ENCODE measurements at places on chromosomes 4 and X.

- peaks cover 1% of the 10 kb centered on the region for H3K36me3 ChIP-seq
- H3K4me3 ChIP-seq: no peak overlapping the region
- no peaks in the 10 kb centered on the region for H3K27me3 ChIP-seq
- DNase-seq: no peak
- no peak overlapping the region for H3K27ac ChIP-seq
Observed at GRCh38 chr4:180434131-180434895, 1808.9 kb upstream of the TENM3 start.

- H3K4me1 ChIP-seq: peaks cover 64% of the 10 kb centered on the region
- peak overlapping the region; percentile 86 for H3K27ac ChIP-seq
- H3K27me3 ChIP-seq: no peaks in the 10 kb centered on the region
- H3K36me3 ChIP-seq: peaks cover 50% of the 10 kb centered on the region
Observed at GRCh38 chr4:6703786-6704185, 5.9 kb downstream of the MRFAP1L1 start.

GRCh38 chr4:185912779-185913178 lies 100.8 kb upstream of the SORBS2 start:
- H3K4me3 ChIP-seq: no peak overlapping the region
- H3K27me3 ChIP-seq: no peaks in the 10 kb centered on the region
- no peak overlapping the region for H3K27ac ChIP-seq
- no peaks in the 10 kb centered on the region for H3K36me3 ChIP-seq
- DNase-seq: no peak

DNA sequence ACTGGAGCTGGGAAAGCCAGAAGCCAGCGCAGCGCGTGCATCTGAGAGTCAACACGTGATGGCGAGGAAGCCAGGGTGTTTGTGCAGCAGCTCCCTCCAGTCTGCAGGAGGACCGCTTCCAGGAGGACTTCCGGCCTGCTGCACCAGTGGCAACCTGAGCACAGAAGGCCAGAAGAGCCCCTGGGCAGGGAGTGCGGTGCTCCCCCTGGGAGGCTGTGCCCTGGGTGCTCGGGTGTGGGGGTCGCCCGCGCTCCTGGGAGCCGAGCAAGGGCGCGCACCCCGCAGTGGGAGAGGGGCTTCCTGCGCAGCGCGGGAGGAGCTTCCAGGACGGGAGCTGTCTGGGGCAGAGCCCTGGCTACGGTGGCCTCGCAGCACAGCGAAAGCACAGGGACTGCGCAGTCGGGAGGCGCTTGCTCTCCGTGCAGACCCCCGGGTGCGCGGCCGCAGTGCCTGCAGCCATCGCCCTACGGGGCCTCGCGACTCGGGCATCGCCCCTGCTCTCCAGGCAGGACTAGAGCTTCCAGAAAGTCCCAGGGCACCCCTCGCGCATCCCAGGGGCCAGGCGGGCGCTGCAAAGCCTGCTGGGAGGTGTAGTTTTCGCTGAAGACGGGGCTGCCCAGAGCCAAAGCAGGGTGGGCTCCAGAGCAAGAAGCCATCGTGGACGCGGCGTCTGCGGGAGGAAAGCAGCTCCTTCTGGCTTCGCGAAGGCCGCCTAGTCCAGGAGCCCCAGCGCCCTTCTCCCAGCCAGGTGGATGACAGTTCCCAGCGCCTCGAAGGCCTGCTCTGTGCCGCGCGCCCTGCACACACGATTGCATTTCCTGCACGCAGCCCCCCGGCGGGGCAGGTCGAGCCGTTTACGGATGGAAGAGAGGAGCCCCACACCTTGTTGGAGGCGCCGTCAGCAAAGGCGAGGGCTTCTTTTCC lies 24.1 kb upstream of the WFS1 start:
- DNase-seq: no peak
- H3K36me3 ChIP-seq: peaks cover 4% of the 10 kb centered on the region
- H3K4me1 ChIP-seq: peaks cover 2% of the 10 kb centered on the region

- no peaks in the 10 kb centered on the region for H3K4me1 ChIP-seq
- DNase-seq: no peak
- H3K27me3 ChIP-seq: no peaks in the 10 kb centered on the region
- no peak overlapping the region for H3K4me3 ChIP-seq
Observed at GRCh38 chr4:156609421-156609820, 362.2 kb downstream of the PDGFC start.

DNA sequence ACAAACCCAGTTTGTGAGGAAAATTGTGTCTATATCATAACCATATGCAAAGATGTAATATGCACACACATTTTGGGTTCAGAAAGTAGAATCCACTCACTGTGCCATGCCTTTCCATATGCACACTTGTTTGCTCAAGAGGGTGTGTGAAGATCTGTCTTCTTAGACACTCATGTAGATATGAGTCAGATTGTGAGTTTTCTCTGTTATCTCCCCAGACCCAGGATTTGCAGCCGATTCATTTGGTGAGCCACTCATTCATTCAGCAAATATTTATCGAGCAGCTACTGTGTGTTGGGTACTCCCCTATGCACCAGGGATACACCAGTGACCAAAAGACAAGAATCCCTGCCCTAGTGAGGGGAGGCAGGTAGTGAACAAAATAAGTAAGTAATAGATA lies 81.5 kb downstream of the CLCN5 start:
- no peak overlapping the region for H3K4me3 ChIP-seq
- H3K4me1 ChIP-seq: no peaks in the 10 kb centered on the region
- no peaks in the 10 kb centered on the region for H3K27me3 ChIP-seq
- H3K36me3 ChIP-seq: no peaks in the 10 kb centered on the region
- DNase-seq: no peak
- no peak overlapping the region for H3K27ac ChIP-seq

DNA sequence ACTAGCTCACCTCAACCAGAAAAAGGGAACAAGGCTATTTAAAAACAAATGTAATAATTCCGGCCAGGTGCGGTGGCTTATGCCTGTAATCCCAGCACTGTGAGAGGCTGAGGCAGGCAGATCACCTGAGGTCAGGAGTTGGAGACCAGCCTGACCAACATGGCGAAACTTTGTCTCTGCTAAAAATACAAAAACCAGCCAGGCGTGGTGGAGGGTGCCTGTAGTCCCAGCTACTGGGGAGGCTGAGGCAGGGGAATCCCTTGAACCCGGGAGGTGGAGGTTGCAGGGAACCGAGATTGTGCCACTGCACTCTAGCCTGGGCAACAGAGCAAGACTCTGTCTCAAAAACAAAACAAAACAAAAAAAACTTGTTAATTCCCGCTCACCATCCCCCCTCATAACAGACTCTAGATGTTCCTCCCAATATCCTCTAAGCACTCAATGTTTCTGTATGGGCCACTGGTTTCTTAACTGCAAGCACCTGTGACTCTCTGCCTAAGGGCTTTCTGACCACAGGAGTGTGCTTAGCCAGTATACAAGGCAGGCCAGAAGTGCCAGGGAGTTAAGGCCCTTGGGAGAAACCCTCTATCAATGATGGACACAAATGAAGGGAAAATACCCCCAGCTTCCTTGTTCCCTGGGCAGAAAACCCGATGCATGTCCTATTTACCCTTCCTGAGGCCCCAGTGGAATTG lies 21.0 kb upstream of the THOC2 start:
- no peaks in the 10 kb centered on the region for H3K36me3 ChIP-seq
- no peak overlapping the region for H3K27ac ChIP-seq
- no peak for DNase-seq
- no peak overlapping the region for H3K4me3 ChIP-seq
- H3K27me3 ChIP-seq: peaks cover 9% of the 10 kb centered on the region

GRCh38 chrX:24561121-24561520 lies 86.0 kb downstream of the PCYT1B start:
- H3K27ac ChIP-seq: no peak overlapping the region
- H3K4me1 ChIP-seq: no peaks in the 10 kb centered on the region
- peaks cover 12% of the 10 kb centered on the region for H3K27me3 ChIP-seq
- H3K36me3 ChIP-seq: no peaks in the 10 kb centered on the region

DNA sequence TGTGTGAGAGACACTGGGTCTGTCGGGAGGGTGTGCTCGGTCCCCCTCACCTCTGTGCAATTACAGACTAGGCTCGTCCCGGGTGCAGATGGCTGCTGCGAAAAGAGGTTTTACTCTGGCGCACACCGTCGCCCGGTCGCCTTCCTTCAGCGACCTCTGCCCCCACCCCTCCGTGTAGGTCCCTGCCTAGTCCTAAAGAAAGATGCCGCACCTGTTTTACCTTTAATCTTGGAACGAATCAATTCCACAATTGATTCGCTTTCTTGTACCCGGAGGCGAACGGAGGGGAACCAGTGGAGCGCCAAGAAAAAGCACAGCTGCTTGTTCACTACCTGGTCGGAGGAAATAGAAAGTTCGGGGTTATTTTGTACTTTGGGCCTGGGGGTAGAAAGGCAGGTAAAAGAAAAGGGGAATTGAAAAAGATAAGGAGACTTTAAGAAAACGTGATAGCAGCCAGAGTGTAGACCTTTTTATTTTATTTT lies 1.2 kb downstream of the NPNT start:
- H3K27me3 ChIP-seq: peaks cover 62% of the 10 kb centered on the region
- no peak overlapping the region for H3K4me3 ChIP-seq
- H3K4me1 ChIP-seq: no peaks in the 10 kb centered on the region
- H3K27ac ChIP-seq: no peak overlapping the region
- no peaks in the 10 kb centered on the region for H3K36me3 ChIP-seq
- no peak for DNase-seq

DNA sequence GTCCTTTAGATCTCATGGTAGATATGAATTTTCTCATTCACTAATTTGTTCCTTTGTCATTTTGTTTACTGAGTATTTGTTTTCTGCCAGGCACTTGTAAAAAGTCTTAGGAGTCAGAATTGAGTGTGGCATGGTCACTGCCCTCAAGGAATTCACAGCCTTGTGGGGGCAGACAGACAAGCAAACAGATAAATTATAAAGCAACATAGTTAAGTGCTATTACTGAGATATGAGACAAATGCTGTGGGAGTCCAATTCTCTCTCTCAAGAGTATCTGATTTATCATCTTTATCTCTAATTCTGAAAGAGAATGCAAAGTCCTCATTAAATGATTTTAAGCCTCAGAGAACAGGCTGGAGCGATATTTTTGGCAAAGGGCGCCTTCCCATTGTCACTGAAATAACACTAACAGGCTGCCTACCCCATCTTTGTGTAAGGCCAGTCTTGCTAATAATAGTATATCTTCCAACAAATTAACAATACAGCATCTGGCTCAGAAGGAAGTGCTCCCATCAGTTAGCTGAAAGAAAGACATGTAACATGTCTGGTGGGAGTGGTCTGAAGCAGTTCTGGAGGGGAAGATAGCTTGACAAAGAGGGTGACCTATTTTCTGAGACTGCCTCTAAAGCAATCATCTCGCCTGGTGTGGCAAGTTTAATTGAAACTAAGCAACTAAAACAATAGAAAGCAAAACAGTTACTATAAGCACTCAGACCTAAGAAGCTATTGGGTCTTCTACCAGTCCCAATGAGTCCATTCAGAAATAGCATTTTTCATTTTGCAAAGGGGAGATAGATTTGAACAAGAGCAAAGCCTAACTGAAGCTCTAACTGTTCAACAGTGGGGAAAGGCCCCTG lies 61.5 kb upstream of the AMOT start:
- no peak overlapping the region for H3K27ac ChIP-seq
- no peak overlapping the region for H3K4me3 ChIP-seq
- H3K36me3 ChIP-seq: no peaks in the 10 kb centered on the region
- H3K27me3 ChIP-seq: no peaks in the 10 kb centered on the region

GRCh38 chr4:182748949-182749348 lies 168.2 kb downstream of the DCTD start:
- no peak overlapping the region for H3K27ac ChIP-seq
- no peaks in the 10 kb centered on the region for H3K36me3 ChIP-seq
- H3K27me3 ChIP-seq: peaks cover 12% of the 10 kb centered on the region
- no peak for DNase-seq

DNA sequence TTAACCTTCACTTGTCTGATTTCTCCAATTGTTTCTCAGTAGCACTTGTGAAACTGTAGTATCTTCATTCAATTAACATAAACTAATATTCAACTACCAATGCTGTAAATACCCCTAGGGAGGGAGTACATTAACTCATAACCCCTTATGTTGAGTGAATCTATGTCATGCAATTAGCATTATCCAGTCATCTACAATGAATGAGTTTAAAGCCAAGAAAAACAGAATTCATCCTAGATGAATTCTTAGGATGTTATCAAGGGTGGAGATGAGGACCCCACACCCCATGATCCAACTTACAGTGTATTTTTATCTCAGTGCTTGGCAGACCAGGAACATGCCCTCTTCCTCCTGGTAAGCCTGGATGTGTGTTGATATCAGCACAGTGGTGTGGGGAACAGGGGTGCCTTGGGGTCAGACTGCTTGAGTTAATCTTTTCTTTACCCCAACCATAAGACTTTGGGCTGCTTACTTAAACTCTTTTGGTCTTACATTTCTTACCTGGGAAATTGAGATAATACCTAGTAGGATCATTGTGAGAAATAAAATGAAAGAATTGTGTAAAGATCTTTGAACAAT lies 62.1 kb upstream of the SCOC start:
- no peak overlapping the region for H3K27ac ChIP-seq
- H3K4me1 ChIP-seq: no peaks in the 10 kb centered on the region
- DNase-seq: no peak
- H3K27me3 ChIP-seq: peaks cover 34% of the 10 kb centered on the region
- no peak overlapping the region for H3K4me3 ChIP-seq

- DNase-seq: no peak
- peak overlapping the region; percentile 95 for H3K27ac ChIP-seq
- H3K4me3 ChIP-seq: peak overlapping the region; percentile 98
- H3K4me1 ChIP-seq: peaks cover 25% of the 10 kb centered on the region
Observed at GRCh38 chr4:25913056-25913850, 767 bp upstream of the SMIM20 start.

GRCh38 chrX:123093792-123094191 lies 90.3 kb upstream of the GRIA3 start:
- no peak overlapping the region for H3K4me3 ChIP-seq
- H3K36me3 ChIP-seq: no peaks in the 10 kb centered on the region
- H3K27ac ChIP-seq: no peak overlapping the region
- no peaks in the 10 kb centered on the region for H3K27me3 ChIP-seq
- no peak for DNase-seq
- H3K4me1 ChIP-seq: no peaks in the 10 kb centered on the region

All from central memory CD8-positive, alpha-beta T cell (primary cell).